ENCODE measurements at places on chromosomes 1 and 21.

DNA sequence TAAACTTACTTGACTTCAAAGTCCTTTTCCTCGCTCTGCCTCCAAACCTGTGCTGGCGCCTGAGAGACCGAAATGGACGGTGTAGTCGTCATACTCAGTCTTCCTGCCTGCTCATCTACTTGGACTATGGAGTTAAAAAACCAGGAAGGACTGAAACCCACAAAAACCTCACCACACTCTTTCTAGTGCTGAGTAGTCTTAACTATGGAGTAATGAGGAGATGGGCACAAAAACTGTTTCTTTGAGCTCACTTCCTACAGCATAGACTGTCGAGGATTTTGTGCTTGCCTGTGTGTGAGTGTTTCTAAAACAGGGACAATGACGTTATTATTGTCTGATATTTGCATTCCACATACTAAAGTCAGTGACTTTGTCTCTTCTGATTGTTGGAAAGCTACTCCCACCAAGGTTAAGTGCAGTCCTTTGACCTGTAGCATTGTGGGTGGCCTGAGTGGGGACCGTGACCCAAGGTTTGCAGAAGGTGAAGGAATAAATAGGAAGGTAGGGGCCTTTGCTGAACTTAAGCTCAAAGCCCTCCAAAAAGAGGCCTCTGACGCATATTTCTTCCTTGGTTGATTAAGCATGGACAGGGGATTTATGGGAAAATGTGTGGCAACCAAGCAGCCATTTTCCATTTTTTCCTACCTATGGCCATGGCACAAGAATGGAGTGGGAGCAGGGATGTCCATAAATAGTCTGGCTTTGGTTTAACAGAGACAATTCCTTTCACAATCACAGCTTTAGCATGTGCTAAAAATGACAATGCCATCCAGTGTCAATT, 109.6 kb downstream of the ZBTB18 start:
- no peak for DNase-seq

DNA sequence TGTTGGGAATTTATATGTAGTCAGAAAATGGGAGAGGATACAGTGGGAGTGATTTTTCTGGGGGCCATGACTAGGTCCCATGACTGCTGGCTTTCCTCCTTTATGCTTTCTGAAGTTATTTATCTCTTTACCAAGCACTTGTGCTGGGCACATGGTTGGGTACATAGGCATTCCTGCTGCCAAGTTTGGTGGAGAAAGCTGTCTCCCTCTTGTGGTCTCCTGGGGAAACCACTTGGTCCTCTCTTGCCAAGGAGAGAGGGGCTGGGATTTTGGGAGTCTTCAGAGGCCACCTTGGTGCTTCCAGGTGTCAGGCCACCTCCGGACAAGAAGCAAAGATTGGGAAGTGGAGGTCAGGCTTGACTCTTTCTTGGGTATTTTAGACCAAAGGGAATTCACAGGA, 120.2 kb upstream of the KCNE2 start:
- DNase-seq = no peak

GRCh38 chr1:50989694-50990093, 19.6 kb downstream of the CDKN2C start:
- DNase-seq = no peak

GRCh38 chr1:153734396-153735089, 6.7 kb downstream of the INTS3 start:
- no peak for DNase-seq

GRCh38 chr1:22297999-22298398, 153.7 kb upstream of the ZBTB40 start:
- peak; percentile 33 for DNase-seq

- DNase-seq = no peak
Observed at GRCh38 chr1:114669562-114670082, at the start of gene DENND2C. TSS of gene DENND2C (minus strand) at chr1:114670049. CDS start at chr1:114625984, 44,065 bp downstream.

- peak; percentile 88 for DNase-seq
Observed at GRCh38 chr1:236063919-236064673, 794 bp downstream of the NID1 start.

GRCh38 chr21:15437883-15438282, 291.9 kb upstream of the USP25 start:
- DNase-seq = no peak

DNA sequence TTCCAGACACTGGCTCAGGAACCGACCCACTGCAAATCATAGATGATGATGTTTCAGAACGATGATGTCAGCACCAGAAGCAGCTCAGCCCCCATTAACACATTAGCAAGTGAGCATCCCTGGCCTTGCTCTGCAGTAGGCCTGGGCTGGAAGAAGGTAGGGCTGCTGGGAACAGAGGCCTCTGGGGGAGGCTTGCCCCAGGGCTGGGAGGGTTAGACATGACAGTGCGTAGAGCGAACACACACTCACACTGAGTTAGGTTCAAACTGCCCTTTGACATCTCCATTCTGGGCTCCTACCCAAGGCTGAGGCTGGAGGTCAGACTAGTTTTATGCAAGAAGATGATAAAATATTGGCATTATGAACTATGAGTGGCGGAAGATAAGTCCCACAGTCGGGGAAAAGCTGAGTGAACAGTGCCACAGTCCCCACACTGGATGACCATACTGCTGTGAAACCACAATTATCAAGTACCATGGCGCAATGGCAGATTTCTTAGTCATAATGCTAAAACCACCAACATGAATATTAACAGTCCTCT, 91.1 kb downstream of the DMRTB1 start:
- DNase-seq = peak; percentile 71

- no peak for DNase-seq
Observed at GRCh38 chr1:245960171-245960570, 546.9 kb downstream of the SMYD3 start.

- DNase-seq = no peak
Observed at GRCh38 chr1:21878840-21879478, 58.2 kb downstream of the HSPG2 start.

DNA sequence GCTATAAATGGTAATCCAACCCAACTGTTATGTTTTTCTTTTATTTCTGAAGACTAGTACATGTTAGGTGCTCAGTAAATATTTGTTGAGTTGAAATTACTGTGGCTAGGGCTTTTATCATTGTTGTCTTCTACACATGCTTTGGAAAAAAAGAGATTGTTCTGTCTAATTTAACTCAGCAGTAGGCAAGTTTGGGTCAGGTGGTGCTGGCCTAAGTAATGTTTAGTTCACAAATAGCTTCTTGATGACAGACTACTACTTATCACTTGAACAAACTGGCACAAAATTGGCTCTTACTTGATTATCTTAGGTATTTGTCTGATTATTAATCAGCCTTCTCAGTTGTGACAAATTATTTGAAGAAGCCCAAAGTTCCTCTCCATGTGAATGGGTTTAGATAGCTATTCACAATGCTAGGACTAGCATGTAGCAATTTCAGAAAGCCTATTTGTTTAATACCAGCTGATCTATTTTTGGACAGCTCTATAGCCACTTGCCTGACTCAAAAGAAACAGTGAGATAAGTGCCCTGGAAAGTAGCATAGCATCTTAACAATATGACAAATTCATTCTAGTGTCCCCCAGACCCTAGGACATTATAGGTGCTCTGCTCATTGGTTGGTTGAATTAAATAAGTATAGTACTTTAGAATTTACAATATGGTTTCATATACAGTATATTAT, 32.6 kb downstream of the TMEM200B start:
- no peak for DNase-seq

DNA sequence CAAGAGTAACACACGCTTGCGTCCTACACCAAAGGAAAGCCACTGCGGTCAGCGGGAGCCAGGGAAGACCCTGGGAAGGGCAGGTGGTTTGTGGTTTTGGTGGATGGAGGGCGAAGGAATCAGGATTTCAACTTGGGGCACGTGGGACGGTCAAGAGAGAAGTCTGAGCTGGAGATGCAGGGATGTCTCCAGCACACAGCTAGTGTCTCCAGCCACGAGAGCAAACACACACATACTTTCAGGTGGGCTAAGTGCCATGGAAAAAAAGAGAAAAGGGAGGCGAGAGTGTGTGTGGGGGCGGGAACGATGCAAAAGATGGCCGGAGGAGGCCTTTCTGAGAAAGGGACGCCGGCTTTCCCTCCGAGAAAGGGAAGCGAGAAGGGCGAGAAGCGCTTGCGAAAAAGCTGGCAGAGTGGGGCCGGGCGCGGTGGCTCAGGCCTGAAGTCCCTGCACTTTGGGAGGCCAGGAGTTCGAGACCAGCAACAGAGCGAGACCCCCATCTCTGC, 1.4 kb upstream of the SRRM1 start:
- no peak for DNase-seq

DNA sequence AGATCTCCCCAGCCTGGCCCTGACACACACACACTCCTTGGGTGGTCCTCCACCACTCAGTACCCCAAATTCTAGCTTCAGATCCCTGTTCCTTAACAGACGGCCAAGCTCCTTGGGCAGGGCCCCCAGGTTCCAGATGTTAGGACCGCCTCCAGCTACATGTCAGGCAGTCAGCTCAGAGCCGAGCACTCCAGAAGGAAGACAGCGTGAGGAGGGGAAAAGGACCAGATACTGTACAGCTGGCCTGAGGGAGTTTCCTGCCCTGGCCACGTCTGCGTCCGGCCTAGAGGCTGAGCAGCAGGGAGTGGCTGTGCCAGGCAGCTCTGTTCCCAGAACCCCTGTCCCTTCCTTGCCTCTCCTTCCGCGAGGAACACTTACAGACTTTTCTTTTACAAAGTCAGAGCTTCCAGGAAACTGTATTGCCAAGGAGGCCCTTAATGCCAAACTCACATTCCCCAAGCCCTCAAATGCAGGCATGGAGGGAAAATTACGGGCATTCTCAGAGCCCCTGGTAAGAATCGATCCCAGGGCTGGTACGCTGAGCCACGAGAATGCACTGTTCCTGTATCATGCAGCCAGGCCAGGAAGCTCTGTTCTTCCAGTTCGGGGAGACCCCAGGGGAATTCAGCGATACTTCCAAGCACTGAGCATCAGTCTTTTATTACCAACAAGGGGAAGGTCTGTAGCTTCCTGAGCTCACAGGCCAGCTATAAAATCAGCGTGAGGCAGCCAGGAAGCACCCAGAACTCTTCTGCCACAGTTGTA, 45.2 kb upstream of the CNTN2 start:
- no peak for DNase-seq

GRCh38 chr1:159914252-159915018, 10.9 kb downstream of the TAGLN2 start:
- no peak for DNase-seq

DNA sequence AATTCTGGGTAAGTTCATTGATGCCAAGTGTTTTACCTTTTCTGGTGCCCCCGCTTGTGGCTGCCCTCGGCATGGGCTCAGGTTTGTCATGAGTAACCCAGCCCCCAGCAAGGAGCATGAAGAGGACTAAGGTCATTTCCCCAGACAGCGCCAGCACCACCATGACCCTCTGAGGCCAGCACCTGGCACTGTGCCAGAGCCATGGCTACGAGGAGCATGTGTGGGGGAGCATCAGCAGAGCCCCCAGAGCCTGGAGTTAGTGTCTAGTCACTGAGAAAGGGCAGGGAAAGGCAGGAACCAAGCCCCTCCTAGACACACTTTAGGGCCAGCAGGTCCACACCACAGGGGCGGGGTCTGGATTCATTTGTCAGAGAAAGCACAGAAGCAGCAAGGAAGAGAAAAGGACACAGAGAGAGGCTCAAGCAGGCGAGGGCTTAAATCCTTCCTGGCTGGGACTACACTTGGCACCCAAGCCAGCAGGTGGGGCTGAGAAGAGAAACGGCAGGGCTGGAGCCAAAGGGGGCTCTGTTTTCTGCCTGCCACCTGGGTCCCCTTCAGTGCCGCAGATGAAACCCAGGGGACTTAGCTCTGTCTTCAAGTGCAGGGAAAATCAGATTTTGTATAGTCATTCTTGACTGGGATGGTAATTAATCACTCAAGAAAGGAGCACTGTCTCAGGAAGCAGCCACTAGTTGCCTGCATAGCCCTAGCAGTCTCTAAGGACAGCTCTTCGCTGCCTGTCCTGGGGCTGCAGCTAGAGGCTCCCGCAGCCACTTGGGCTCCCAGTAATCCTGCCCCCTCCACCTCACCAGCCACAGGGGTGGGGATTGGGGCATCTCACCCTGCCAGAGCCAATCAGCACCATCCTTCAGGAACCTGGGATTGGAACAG, 79.6 kb upstream of the ZC3H12A start:
- DNase-seq = no peak

GRCh38 chr21:41877901-41878830, 978 bp downstream of the PRDM15 start:
- no peak for DNase-seq

DNA sequence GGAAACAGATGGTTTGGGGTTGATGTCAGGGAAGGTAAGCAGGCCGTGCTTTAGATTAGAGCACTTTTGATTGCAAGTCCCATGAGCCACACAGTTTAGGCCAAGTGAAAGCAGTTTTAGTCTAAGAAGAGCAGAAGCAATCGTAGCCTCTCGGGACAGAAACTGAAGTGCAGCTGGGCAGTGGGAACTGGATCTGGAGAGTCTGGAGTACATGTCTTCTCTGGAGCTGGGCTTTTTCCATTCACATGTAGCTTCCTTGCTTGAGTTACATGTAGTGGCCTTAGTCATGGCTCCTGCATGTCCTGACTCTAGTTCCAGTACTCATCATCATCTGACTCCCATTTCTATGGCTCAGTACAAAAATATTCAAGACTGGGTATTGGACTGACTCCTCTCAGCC, 16.7 kb downstream of the CAMTA1 start:
- DNase-seq = no peak

- no peak for DNase-seq
Observed at GRCh38 chr1:115059316-115059715, 29.7 kb downstream of the TSHB start.

- DNase-seq = no peak
Observed at GRCh38 chr1:64891448-64891825, 74.9 kb downstream of the JAK1 start.

DNA sequence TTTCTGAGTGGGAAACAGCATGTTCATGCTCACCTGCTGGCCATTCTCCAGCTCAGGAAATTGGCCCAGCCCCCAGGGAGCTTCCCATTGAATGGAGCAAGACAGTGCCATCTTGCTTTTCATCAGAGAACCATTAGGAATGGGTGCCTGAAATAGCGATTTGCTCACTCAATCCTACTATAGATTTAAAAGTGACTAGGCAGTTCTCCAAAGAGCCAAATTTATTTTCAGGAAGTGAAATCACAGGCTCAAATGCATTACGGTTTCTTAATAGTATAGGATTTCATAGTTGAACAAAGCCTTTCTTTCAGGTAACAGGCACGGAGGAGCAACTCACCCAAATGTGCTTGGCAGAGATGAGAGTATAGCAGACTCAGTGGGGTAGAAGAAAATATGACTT, 272.1 kb downstream of the GRIK1 start:
- DNase-seq = no peak

- DNase-seq = no peak
Observed at GRCh38 chr1:233166896-233167295, 128.6 kb downstream of the PCNX2 start.

- peak; percentile 36 for DNase-seq
Observed at GRCh38 chr1:47661040-47661439, 223.2 kb downstream of the FOXD2 start.

DNA sequence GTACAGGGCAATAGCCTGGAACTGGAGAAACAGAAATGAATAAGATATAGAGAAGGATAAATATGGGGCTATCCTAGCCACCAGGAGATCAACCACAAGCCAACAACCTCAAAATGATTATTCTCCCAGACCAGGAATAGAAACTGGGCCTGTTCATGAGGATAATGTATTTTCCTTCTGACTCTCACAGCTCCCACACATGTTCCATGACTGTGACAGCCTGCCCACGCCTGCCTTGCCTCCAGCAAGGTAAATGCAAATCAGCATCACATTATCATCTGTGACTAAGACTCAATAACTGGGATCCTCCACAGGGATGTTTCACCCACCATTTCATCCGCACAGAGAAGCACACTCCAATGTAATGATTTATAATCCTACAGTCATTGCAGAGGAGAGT, 3.3 kb downstream of the ENSA start:
- DNase-seq = no peak
